ENCODE measurements at places on chromosomes 6 and 20.

DNA sequence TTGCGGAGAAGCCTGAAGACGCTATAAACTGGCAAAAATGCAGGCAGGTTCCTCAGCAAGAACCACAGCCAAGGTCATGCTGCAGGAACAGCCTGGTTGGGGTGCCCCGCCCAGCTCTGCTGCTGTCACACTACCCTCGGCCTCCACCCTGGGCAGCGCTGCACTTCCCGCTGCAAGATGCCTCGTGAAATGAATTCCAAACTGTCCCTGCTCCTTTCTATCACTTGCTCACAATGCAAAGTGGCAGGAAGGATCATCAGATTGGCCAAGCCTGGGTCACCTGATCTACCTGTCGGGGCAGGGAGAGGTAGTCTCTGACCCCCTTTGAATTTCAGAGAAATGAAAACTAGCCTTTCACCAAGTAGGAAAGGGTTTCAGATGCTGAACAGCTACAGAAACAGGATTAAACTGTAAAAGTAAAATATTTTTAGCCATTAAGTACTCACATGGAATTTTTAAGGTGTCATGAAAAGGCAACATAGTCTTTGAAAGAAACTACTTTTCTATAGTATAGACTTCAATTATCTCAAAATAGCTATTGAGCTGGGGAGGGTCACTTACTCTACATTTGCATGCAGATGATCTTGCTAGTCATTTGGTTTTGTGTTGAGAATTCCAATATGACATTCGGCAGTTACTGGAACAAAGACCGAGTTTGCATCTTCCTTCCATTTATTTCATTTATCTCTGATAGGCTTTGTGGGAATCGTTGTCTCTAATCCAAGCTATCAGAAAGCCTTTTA lies 236.4 kb upstream of the ASCC3 start:
- DNase-seq: no peak

- DNase-seq: no peak
Observed at GRCh38 chr6:149107520-149107919, 210.0 kb upstream of the TAB2 start.

- no peak for DNase-seq
Observed at GRCh38 chr6:105711216-105711615, 308.3 kb upstream of the PREP start.

GRCh38 chr6:20921578-20921977 lies 387.3 kb downstream of the CDKAL1 start:
- no peak for DNase-seq

DNA sequence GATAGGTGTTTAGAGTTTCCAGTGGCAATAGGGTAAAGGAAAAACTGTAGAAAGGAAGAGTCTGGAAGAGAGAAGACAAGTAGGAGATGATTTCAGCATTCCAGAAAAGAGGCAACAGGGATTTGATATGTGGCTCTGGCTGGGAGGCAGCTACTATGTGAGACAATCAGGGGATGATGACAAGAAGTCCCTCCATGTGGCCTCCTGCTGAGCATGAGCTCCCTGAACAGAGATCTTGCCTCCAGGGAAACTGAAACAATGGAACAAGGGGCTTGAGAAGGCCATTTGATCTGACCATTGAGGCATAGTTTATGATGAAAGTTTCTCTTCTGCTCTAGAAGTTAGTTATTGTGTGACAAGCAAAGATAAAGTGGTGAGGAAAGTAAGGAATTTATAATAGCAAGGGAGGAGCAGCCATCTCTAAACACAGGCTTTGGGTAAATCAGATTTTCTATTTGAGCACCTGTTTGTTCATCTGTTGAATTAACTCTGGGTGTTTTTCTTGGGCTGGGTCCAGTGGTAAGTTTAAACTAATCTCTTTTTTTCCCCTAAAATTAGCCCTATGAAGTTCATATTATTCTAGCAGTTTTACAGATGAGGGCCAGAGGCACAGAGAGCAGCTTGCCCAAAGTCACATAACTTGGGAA lies 3.0 kb upstream of the GPX5 start:
- DNase-seq: no peak

- DNase-seq: no peak
Observed at GRCh38 chr6:104201557-104201956, 658.2 kb downstream of the HACE1 start.

DNA sequence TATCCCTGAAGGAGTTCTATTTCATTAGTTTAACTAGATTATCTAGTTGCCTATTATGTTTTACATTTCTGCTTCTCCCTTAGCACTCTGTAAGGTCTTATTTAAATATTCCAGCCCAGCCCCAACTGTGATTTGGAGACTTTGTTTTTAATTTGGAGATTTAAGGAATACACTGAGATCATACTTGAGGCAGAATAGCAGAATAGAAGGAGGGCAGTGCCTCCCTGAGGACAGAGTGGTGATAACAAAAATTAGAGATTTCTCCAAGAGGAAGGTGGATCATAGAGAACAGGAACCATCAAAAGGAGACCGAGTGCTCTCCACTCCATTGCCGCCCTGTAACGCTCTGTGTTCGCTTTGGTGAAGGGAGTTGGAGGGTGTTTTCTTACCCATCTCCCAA lies 14.8 kb upstream of the CD164 start:
- DNase-seq: no peak

- no peak for DNase-seq
Observed at GRCh38 chr6:35049156-35049735, 91.9 kb downstream of the TCP11 start.
